ENCODE measurements at places on chromosomes 12 and 14.

DNA sequence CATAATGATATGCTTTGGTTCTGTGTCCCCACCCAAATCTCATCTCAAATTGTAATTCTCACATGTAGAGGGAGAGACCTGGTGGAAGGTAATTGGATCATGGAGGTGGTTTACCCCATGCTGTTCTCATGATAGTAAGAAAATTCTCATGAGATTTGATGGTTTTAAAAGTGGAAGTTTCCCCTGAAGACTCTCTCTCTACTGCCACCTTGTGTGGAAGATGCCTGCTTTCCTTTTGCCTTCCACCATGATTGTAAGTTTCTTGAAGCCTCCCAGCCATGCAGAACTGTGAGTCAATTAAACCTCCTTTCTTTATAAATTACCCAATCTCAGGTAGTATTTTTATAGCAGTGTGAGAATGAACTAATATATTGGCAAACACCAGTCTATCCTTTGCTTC, 260.4 kb upstream of the PPFIA2 start:
- DNase-seq = no peak

GRCh38 chr12:40224439-40225291, at the start of gene LRRK2:
Gene LRRK2 (plus strand): TSS chr12:40224997. CDS start chr12:40225132, 135 bp downstream.
- DNase-seq = peak; percentile 3

GRCh38 chr12:41917181-41917580, 227.5 kb downstream of the GXYLT1 start:
- no peak for DNase-seq

DNA sequence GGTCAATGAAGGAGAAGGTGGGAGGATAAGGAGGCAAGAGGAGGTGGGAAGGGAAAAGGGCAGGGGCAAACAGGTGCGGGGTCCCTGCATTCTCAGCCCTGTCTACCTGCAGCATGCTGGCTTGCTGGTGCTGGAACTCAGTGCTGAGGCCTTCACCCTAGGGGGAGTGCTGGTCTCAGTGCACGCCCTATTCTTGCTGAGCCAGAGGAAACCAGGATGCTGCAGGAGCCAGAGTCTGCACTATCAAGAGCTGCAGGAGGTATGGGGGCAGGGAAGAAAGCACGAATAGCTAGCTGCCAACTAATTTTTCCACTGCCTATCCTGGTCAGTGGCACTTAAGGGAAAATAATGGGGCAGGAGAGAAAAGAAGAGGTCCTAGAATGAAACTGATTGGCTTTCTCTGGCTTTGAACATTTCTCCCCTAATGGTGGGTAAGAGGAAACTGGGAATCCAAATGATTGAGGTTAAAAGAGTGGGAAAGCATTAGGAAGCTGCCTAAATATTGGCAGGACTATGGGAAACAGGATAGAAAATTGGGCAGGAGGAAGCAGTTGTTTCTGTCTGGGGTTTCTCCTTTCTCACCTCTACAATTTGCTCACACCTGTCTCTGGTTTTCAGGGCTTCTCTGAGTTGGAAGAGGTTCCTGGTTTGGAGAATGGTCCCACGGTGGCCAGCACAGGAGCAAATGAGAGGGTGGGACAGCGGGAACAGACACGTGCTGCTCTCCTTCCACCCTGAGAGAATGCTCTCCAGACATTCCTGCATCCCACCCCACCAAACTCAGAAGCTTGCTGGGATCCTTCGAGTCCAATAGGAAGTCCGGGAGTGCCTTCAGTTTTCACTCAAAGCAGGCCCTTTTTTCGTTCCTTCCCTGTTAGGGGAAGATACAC, 1.9 kb downstream of the TMEM253 start:
- no peak for DNase-seq

GRCh38 chr14:26180221-26180620, 417.6 kb downstream of the NOVA1 start:
- DNase-seq = no peak
